Placental pericyte (primary cell): ENCODE measurements at places on chromosomes 1 and 21. TPM values are rescaled to one million over a fixed set of nuclear protein-coding genes. Genes with fewer than 3 reads are reported as not detected.

Gene CBR3
- 5.9 and 11.6 TPM in 2 replicates for total RNA-seq

Gene LELP1
- not detected in 2 replicates for total RNA-seq

Gene TMEM200B
- total RNA-seq = 9.4 and 14.2 TPM in 2 replicates

Gene SF3B4
- total RNA-seq = 15.1 and 21.0 TPM in 2 replicates

Gene CENPS
- 11.8 and 14.6 TPM in 2 replicates for total RNA-seq

Gene RAB25
- total RNA-seq = not detected in 2 replicates

Gene RAB3B
- total RNA-seq = 8.3 and 85.0 TPM in 2 replicates

Gene NDUFS2
- 101 and 115 TPM in 2 replicates for total RNA-seq

Gene DPT
- total RNA-seq = under 0.01 and 0.29 TPM in 2 replicates

Gene AVPR1B
- not detected in 2 replicates for total RNA-seq

Gene UBXN10
- total RNA-seq = not detected in 2 replicates

Gene NEK2
- 0.44 and 36.2 TPM in 2 replicates for total RNA-seq

Gene DNASE2B
- total RNA-seq = not detected in 2 replicates

Gene RNF186
- total RNA-seq = not detected in 2 replicates

Gene ANKRD65
- under 0.01 and 0.14 TPM in 2 replicates for total RNA-seq

Gene CNR2
- total RNA-seq = not detected in 2 replicates

Gene DYNLT5
- total RNA-seq = 1.0 TPM in 1 of 2 replicates, not detected in the other

Gene TOMM20
- total RNA-seq = 93.4 and 104 TPM in 2 replicates

Gene HHIPL2
- total RNA-seq = 0.44 TPM in 1 of 2 replicates, not detected in the other

Gene RGS13
- total RNA-seq = not detected in 2 replicates

Gene NGF
- total RNA-seq = 0.57 and 1.3 TPM in 2 replicates

Gene LCE6A
- total RNA-seq = not detected in 2 replicates

Gene DNAI4
- total RNA-seq = 6.3 and 6.6 TPM in 2 replicates

Gene CYYR1
- not detected in 2 replicates for total RNA-seq

Gene C1orf53
- 1.1 and 3.3 TPM in 2 replicates for total RNA-seq

Gene UBL4B
- not detected in 2 replicates for total RNA-seq

Gene FMO1
- total RNA-seq = not detected in 2 replicates

Gene PDZK1
- total RNA-seq = 0.22 and 1.1 TPM in 2 replicates

Gene GJA4
- not detected in 2 replicates for total RNA-seq

Gene TRNAU1AP
- total RNA-seq = 17.7 and 19.3 TPM in 2 replicates

Gene IL6R
- 3.6 and 3.7 TPM in 2 replicates for total RNA-seq

Gene SLC9C2
- total RNA-seq = under 0.01 TPM in 1 of 2 replicates, not detected in the other

Gene SLFNL1
- 0.14 and 0.44 TPM in 2 replicates for total RNA-seq

Gene OR2G6
- total RNA-seq = under 0.01 TPM in 1 of 2 replicates, not detected in the other

Gene MNDA
- total RNA-seq = not detected in 2 replicates

Gene ELAPOR1
- total RNA-seq = 0.22 and 0.43 TPM in 2 replicates

Gene SIM2
- total RNA-seq = 0.44 and 12.5 TPM in 2 replicates

Gene OR2L13
- not detected in 2 replicates for total RNA-seq

Gene RGSL1
- not detected in 2 replicates for total RNA-seq

Gene ZFP69B
- 3.5 and 13.2 TPM in 2 replicates for total RNA-seq

Gene HNRNPU
- total RNA-seq = 348 and 357 TPM in 2 replicates

Gene CNTN2
- not detected in 2 replicates for total RNA-seq

Gene PTPRF
- 125 and 132 TPM in 2 replicates for total RNA-seq

Gene PTPRC
- 0.29 TPM in 1 of 2 replicates, not detected in the other for total RNA-seq

Gene AGO1
- total RNA-seq = 18.8 and 37.8 TPM in 2 replicates

Gene COL11A1
- total RNA-seq = 17.5 and 60.8 TPM in 2 replicates

Gene SOAT1
- 31.5 and 38.1 TPM in 2 replicates for total RNA-seq

Gene ZNF593OS
- not detected in 2 replicates for total RNA-seq

Gene RCAN3
- 2.2 and 17.5 TPM in 2 replicates for total RNA-seq

Gene TNNI3K
- total RNA-seq = not detected in 2 replicates

Gene RBP7
- not detected in 2 replicates for total RNA-seq

Gene APOBEC4
- under 0.01 TPM in 1 of 2 replicates, not detected in the other for total RNA-seq

Gene FAM72C
- total RNA-seq = 0.22 and 4.2 TPM in 2 replicates
